ENCODE measurements at places on chromosomes 12 and 14.
A peak's percentile ranks its signal among the peaks of the same experiment; 100 is the strongest.

DNA sequence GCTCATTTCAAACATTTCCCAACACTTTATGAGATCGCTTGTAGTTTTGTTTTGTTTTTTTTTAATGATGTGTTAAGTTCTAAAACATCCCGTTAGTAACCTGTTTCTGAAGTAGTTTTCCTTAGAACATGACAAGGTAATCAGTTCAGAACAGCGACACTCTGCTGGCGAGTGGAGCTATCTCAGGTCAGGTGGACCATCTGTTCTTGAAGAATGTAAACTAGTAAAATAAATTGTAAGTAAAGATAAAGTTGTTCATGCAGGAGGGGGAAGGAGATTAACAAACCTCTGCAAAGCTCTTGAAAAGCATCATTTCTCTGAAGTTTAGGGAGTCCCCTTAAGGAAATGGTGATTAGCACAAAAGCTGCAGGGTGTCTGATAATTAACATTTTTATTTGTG lies 71.9 kb upstream of the DACT1 start:
- no peak for DNase-seq

- no peak for DNase-seq
Observed at GRCh38 chr12:57146092-57146491, 1.3 kb downstream of the LRP1-AS start.

GRCh38 chr12:124130691-124131591 lies 157.9 kb downstream of the ZNF664 start:
- no peak for DNase-seq

DNA sequence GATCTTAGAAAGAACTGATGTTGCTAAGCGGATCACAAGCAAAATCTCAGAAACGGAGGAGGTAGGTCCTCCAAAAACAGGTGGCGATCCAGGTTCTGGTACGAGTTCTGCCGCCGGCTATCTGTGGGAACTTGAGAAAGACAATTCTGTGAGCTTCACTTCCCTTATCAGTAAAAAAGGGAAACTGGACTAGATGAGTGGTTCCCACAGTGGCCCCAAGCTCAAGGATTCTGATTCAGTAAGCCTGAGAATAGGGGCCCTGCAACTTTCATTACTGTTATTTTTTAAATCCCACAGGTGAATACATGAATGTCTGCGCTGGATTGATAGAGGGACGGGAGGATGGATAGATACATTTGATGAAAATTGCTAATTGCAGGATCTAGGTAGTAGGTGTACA lies 160.2 kb downstream of the PPM1H start:
- no peak for DNase-seq

DNA sequence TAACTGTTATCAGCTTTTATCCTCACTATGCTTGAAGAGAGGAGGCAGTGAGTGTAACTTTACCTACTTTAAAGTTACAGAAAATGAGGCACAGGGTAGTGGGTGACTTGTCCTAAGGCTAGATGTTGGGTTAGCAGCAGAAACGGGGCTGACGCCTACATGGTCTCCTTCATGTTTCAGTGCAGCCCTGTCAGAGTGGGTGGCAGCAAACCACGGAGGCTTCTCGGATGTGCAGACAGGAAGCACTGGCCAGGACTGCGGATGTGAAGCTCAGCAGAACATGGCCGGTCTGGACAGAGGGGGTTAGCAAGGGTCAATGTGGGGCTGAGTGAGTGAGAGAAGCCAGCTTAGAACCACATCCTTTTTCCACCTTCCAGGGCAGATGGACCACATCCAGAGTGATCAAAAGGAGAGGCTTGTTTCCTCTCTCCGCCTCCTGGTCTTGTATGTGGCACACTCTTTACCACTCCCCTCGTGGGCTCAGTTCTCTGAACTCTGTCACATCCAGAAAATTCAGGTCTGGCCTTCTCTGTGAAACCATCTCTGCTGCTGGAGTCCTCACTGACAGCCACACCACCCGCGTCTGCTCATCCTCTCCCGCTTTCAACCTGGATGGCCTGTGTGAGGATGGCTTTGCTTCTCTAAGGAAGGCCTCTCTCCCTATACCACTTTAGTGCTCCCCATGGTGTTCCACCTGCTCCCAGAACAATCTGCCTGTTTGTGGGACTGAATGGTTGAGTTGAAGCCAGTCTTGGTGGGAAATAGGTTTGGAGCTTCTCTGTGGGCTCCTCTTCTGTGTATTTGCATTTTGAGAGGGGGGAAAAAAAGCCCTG lies 14.1 kb downstream of the SUSD6 start:
- DNase-seq: peak; percentile 43

- DNase-seq: no peak
Observed at GRCh38 chr14:39393289-39393688, 38.9 kb downstream of the FBXO33 start.

- DNase-seq: no peak
Observed at GRCh38 chr14:62138593-62138992, 376.4 kb downstream of the SNAPC1 start.

DNA sequence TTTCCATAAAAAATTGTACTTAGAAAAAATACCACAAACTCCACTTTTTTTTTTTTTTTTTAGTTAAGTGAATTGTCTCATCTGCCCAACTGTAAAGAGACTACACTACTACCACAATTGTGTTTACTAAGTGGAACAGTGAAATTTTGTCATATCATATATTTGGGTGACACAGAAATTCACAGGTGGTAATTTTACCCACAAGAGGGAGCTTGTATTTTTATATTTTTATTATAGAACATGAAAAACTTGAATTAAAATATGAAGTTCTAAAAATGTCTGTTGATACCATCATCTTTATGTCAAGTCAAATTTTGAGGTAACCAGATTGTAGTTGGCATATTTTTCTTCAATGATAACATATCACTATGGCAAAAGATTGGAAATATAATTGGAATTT lies 329.4 kb upstream of the SOX5 start:
- DNase-seq: no peak
